SHP77 treated with DMSO at 0.1 percent for 48 hours (cell line): ENCODE measurements at places on chromosomes 13 and 19.

- DNase-seq: peak; percentile 84
Observed at GRCh38 chr19:7488736-7489353, at the start of gene PEX11G. Gene PEX11G (minus strand): TSS chr19:7489035. CDS start chr19:7489010, 25 bp downstream.

DNA sequence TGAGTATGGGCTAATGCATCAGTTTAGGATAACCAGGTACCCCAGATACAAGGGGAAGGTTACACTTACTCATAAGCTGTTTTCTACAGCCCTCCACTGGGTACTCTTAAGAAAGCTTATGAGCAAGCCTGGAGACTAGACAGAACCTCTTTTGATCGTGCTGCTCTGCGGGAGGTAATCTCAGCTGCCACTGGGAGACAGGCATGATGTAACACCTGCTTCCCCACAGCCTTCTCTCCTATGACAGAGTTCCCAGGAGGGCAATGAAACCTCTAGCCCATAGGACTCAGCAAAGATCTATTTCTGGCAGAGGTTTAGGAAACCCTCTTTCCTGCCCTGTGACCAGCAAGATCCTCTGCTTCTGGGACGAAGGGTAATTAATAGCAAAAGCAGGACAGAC, 65.6 kb downstream of the WASF3 start:
- DNase-seq: no peak

DNA sequence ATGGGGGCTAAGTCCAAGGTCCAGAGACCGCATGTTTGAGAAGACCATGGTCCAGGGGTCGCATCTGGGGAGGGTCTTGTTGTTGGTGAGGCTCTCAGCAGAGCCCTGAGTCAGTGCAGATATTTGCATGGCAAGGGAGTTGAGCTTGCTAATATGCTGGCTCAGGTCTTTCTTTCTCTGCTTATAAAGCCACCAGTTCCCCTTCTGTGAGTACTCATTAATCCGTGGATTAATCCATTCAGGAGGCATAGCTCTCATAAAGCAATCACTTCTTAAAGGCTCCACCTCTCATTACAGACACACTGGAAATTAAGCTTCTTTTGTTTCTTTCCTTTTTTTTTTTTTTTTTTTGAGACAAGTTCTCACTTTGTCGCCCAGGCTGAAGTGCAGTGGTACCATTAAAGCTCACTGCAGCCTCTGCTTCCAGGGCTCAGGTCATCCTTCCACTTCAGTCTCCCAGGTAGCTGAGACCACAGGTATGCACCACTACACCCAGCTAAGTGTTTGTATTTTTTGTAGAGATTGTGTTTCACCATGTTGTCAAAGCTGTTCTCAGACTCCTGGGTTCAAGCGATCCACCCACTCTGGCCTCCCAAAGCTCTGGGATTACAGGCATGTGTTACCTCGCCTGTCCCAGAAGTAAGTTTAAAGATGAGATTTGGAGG, 216.4 kb downstream of the SLITRK5 start:
- no peak for DNase-seq

DNA sequence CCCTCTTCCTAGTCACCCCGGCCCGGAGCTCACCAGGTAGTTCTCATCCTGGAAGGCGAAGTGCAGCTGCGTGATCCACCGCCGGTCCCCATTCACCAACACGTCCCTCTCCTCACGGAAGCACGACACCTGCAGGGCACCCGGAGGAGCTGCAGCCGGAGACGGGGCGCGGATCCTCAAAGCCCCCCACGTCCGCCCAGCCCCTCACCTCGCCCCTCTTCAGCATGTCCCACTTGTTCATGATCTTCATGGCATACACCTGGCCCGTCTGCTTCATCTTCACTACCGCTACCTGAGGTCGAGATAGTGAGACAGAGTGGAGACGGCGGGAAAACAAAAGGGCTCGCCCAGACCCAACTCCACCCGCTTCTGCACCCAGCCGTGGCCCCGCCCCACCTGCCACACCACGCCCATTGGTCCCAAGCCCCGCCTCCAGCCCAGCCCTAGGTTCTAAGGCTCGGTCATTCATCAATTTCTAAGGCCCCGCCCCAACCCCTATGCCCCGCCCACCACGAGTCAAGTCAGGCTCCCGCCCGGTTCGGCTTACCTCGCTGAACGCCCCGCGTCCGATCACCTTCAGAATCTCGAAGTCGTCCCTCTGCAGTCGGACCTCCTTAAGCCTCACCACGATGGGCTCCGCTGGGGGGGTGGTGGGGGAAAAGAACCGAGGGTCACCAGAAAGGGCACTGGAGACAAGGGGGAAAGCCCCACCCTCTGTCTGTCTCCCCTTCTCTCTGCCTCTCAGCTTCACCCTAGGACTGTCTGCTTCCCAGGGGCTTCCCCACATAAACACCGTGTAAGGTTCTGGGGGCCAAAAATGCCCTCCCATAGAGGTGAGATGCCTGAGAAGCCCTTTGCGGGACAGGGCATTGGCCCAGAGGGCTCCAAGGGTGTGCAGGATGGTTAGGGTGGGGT, 2.8 kb downstream of the DMPK start:
- DNase-seq: no peak

DNA sequence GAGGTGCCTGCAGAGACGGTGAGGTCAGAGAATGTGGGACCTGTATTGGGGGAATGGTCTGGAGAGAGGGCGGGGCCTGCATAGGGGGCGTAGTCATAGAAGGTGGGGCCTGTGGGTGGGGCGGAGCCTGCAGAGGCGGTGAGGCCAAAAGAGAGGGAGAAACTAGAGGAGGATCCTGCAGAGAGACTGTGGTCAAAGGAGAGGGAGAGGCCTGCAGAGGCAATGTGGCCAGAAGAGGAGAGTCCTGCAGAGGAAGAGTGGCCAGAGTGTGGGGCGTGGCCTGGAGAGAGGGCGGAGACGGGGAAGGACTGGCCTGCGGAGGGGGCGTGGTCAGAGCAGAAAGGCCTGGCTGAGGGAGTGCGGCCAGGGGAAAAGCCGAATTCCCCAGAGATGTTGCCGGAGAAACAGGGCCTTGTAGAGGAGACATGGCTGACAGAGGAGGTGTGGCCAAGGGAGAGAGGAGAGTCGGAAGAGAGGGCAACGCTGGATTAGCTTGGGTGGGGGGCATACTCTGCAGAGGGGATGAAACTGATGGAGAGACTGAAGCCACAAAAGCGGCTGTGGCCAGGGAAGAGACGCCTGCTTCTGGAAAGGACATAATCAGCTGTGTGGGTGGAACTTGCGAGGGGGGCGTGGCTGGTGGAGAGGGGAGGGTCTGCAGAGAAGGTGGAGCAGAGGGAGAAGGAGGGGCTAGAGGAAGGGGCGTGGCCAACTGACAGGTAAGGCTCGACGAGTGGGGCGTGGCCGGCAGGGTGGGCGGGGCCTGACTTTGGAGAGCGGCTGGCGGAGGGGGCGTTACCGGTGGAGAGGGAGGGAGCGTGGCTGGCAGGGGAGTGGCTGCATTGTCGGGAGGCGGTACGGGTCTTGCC, 2.5 kb downstream of the PRR36 start:
- peak; percentile 52 for DNase-seq
